PC-3 (cell line): ENCODE measurements at places on chromosomes 4 and X.

DNA sequence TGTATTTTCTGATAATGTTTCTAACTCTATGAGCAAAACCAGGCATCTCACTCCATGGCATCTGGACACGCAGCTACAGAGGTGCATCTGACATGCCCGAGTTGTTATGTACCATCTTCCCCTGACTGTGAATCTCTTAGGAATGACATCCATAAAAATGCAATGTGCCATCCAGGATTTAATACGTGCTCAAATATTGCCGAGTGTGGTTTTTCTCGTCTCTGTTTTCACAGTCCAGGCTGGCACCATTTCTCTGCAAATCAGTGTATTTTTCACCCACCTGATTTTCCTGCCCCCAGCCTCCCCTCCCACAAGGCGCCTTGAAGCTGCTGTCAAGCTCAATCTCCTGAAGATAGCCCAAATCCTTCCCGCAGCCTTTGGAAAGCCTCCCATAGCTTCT, 154.6 kb downstream of the DHRSX start:
- no peak for DNase-seq

GRCh38 chr4:85260064-85260463, 214.9 kb upstream of the ARHGAP24 start:
- DNase-seq, result no peak

GRCh38 chr4:103498161-103499070, 221.4 kb downstream of the TACR3 start:
- DNase-seq, result peak; percentile 14

- DNase-seq, result peak; percentile 72
Measured at GRCh38 chrX:104113222-104113965, 1.1 kb downstream of the ZCCHC18 start.

- DNase-seq, result no peak
Measured at GRCh38 chr4:38987491-38987890, 44.7 kb downstream of the TMEM156 start.

- DNase-seq, result peak; percentile 1
Measured at GRCh38 chrX:93591398-93591797, 82.0 kb downstream of the NAP1L3 start.

- DNase-seq, result no peak
Measured at GRCh38 chrX:56812515-56813105, 83.6 kb downstream of the NBDY start.

- DNase-seq, result peak; percentile 90
Measured at GRCh38 chr4:16627999-16628398, 270.4 kb downstream of the LDB2 start.

- DNase-seq, result no peak
Measured at GRCh38 chrX:361231-362145, 25.2 kb downstream of the PPP2R3B start.

- peak; percentile 52 for DNase-seq
Measured at GRCh38 chrX:118459494-118459893, 36.1 kb upstream of the DOCK11 start.

- no peak for DNase-seq
Measured at GRCh38 chr4:54852054-54852453, 194.3 kb downstream of the KIT start.

GRCh38 chrX:153469811-153470410, 465 bp downstream of the HAUS7 start:
- DNase-seq, result peak; percentile 28

DNA sequence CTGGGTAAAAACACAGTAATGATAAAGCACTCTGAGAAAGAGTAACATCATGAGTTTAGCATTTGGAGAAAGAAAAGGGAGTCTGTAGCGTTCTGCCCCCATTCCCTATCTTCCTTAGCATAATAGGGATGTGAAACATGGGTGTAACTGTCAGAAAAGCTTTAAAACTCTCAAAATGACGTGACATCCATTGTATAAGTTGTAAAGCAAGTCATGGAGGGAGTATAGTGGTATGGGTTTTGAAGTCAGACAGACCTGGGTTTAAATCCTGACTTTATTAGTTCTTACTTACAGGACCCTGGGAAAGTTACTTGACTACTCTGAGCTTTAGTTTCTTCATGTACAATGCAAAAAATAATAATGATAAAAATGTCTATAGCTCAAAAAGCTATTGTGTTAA, 17.1 kb downstream of the FBXO8 start:
- no peak for DNase-seq

- DNase-seq, result no peak
Measured at GRCh38 chr4:116531870-116532269, 553.5 kb downstream of the TRAM1L1 start.

- DNase-seq, result no peak
Measured at GRCh38 chrX:134338527-134338926, 101.5 kb downstream of the CCDC160 start.

- no peak for DNase-seq
Measured at GRCh38 chr4:8900588-8900987, 28.9 kb upstream of the HMX1 start.

GRCh38 chr4:125319311-125319710, 4.6 kb downstream of the FAT4 start:
- DNase-seq, result no peak

DNA sequence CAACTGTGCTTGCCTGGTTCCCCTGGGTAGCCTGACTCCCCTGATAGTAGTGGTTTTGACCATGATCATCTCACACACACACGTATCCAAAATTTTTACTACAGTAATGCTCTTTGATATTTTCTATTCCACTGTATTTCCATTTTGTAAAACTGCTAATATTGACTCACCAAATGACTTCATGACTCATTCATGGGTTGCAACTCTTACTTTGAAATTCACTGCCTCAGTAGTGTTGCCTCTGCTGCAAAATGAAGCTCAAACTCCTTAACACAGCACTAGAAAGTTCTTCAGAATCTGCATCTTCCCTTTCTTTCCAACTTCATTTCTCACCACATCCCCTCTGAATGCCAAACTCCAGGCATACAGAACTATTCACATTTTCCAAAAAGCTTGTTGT, 20.3 kb downstream of the QRFPR start:
- peak; percentile 21 for DNase-seq

DNA sequence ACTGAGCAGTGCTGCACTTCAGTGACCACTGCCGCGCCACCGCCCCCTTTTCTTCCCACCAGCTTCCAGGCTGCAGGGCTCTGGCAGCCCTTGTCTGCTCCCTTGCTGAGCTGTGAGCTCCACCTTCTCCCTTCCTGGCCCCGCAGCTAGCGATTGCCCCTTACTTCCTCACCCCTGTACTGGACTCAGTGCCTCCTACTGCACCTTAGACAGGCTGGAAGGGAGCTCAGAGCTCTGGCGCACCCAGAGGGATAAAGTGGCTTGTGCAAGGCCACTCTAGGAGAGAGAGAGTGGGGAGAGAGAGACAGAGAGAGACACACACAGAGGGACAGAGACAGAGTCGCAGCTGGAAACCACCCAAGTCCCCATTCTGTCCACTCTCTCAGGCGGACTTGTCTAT, 6.0 kb downstream of the RASL11B start:
- no peak for DNase-seq

- no peak for DNase-seq
Measured at GRCh38 chr4:6258741-6259140, 10.9 kb upstream of the WFS1 start.

GRCh38 chr4:88985088-88985773, 71.8 kb downstream of the FAM13A start:
- DNase-seq, result no peak

- DNase-seq, result no peak
Measured at GRCh38 chr4:2073808-2074481, 14.8 kb downstream of the NAT8L start.

GRCh38 chr4:34318773-34319172, 1925.5 kb downstream of the ARAP2 start:
- no peak for DNase-seq

- no peak for DNase-seq
Measured at GRCh38 chr4:55758570-55758969, 61.0 kb upstream of the EXOC1L start.
